ENCODE measurements at places on chromosomes 16 and 17.

- peak; percentile 7 for DNase-seq
Measured at GRCh38 chr17:74190154-74190553, 13.3 kb upstream of the RPL38 start.

DNA sequence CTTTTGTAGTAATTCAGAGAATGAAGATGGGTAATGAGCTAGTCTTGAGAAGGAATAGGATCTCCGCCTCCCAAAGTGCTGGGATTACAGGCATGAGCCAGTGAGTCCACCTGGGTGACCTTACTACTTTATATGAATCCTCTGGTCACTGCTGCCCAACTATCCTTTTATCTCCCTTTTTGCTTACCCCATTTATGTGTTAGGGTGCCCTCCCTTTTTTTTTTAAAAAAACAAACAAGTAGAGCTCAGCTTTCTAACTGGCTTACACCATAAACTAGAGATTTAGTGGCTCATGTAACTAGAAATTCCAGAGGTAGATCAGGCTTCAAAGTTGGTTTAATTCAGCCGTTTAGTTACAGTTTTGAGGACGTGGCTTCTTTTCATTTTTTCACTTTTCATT, 15.6 kb downstream of the USP10 start:
- no peak for DNase-seq

GRCh38 chr16:47058295-47059086, 85.0 kb upstream of the DNAJA2 start:
- DNase-seq: no peak

GRCh38 chr16:11913425-11914079, 2.2 kb downstream of the GSPT1 start:
- no peak for DNase-seq

GRCh38 chr17:48126532-48126850, 18.9 kb downstream of the SNX11 start:
- DNase-seq: no peak

DNA sequence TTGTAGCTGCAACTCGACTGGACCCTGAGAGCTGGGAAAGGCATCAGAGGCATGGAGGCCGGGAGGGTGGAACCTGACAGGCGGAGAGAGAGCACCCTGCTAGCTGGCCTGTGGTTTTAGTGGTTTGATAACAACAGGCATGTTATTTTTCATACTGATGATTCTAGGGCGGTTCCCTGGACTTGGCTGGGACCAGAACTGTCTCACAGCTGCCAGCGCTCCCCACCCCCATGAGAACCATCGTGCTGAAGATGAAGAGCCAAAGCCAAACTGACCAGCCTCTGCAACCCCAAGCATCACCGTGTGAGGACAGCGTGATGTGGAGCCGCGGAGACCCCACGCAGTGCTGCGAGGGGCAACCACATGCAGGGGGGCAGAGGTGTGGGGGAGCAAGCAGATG, 28.5 kb downstream of the MXRA7 start:
- no peak for DNase-seq

- no peak for DNase-seq
Measured at GRCh38 chr16:12511708-12512107, 292.0 kb downstream of the CPPED1 start.

DNA sequence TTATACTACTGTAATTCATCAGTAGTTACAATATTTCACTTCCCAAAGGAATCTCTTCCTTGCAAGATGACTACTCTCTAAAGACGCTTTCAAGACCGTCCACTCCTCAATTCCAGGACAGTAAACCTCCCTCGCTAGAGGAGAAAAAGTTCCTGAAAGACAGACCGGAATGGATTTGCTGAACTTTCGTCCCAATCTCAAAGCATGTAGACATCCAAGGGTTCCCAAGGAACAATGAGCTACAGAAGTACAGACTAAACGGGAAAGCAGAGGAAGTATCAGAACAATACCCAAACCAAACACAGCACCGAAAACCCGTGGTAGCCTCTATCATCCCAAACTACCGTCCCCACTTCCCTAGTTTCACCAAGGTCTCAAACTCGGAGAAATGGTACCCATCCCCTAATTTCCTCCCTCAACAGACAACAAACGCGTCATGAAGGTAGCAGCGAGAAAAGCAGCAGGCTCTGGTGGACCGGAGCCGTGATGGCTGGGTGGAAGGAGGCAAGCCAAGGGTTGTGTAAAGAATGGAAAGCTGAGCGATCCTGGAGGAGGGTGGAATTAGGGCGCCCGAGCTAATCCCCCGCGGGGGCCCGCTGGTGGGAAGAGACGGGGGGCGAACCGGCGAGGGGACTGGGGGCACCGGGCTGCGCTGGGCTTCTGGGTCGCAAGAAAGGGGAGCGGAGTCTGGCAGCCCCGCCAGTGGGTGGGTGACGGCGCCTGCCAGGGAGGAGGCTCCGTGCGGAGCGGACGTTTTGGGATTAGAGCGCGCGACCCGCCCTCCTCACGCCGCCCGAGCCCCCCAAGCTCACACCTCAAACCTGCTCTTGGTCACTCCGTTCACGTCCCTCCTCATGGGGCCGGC, 647 bp downstream of the FBXL20 start:
- no peak for DNase-seq

DNA sequence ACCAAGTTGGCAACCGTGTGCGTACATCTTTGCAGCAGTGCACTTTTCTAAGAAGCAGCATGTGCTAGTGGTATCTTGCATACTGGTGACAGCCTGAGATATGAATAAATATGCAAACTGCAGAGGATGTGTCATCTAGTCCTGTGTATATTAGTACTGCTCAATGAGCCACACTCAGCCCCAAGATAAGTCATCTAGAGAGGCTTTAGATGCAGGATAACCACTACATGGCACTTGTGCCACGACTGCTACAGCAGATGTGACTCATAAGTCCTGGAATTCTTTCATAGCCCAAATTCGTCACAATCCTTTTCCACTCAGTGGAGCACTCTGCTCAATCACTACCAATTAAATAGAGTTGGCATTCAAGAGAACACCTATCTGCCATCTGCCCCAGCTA, 171.5 kb downstream of the AXIN2 start:
- no peak for DNase-seq

DNA sequence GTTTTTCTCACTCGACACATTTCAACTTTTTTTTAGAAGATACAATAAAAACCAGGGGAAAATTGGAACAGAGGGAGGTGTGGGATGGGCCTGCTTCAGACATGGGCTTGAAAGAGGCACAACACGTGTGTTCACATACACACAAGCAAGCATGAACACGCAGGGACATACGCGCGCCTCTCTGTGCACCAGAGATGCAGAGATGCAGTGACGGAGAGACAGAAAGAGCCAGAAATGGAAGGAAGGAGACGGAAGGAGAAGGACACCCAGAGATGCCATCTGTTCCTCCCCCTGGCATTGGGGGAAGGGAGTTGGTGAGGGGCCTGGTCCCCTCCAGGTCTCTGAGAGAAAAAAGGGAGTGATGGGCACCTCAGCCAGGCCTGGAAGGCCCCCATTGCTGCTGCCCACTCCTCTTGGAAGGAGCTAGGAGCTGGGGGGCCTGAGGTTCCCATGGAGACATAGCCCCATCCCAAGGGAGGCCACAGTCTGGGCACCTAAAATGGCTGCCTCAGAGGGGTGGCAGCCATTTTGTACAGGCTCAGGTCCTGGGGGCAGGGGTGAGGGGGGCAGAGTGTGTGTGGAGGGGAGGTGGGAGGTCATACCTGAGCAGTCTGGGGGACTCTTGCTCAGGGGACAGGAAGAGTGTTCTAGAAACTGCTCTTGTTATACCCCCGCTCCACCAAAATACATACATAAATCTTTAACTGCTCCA, 3.8 kb upstream of the NEUROD2 start:
- no peak for DNase-seq

DNA sequence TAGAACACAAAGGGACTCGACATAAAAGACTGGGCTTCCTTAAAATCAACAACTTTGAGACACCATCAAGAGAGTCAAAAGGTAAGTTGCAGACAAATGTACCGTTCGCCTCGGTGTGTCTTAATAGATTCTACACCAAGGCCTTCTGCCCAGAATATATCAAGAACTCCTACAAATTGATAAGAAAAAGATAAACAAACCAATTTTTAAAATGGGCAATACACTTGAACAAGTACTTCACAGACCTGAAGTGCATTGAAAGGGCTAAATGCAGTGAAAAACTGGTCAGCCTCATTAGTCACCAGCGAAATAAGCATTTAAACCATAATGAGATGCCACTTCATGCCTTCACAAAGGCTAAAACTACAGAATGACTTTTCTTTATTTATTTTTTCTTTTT, 20.4 kb upstream of the BAHCC1 start:
- DNase-seq: no peak

DNA sequence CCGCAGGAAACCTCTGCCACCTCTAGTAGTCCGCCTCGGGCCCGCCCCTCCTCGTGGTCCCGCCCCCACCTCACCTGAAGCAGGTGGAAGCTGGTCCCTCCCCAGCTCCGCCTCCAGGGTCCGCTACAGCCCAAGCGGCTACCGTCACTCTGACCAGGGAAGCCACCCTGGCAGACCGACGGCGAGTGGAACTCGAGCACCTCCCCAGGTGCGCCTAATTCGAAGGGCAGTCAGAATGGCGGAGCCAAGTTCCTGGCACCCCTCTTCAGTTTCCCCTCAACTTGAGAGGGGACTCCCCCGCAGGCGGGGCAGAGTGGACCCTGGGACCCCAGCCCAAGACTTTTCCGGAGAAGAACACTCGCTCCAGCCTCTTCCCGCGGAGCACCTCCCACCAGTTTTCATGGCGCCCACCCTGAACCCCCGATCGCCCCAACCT, 507 bp downstream of the FHOD1 start:
- peak; percentile 36 for DNase-seq

GRCh38 chr17:41466988-41467387, at the start of gene KRT32:
Gene KRT32, minus strand, starts transcription at chr17:41467386. Its CDS starts 61 bp downstream, at chr17:41467325.
- DNase-seq: no peak

- DNase-seq: no peak
Measured at GRCh38 chr17:705863-706262, 8.8 kb downstream of the VPS53 start.

DNA sequence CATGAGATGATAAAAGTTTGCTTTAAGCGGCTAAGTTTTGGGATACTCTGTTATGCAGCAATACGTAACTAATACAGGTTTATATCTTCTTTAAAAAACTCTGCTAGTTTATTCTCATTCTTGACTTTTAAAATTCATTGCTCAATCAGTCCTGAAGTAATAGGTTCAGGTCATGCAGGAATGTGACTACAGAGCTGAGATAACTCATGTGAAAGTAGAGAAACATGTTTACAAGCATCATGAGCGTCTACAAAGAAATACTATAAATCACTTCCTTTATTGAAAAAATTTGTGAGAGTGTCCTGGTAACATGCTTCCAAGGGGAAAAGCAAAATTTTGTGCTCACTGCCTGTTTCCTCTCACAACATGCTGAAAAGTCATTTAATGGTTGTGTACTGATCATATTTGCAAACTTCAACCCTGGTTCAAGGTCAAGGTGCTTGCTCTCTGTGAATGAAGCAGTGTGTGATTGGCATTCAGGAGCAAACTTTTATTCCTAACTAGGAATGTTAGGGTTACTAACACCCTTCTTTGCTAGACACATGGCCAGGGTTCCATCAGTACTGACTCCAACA, 12.5 kb upstream of the TMIGD1 start:
- DNase-seq: no peak

- DNase-seq: no peak
Measured at GRCh38 chr16:55499951-55500529, 8.8 kb upstream of the LPCAT2 start.

DNA sequence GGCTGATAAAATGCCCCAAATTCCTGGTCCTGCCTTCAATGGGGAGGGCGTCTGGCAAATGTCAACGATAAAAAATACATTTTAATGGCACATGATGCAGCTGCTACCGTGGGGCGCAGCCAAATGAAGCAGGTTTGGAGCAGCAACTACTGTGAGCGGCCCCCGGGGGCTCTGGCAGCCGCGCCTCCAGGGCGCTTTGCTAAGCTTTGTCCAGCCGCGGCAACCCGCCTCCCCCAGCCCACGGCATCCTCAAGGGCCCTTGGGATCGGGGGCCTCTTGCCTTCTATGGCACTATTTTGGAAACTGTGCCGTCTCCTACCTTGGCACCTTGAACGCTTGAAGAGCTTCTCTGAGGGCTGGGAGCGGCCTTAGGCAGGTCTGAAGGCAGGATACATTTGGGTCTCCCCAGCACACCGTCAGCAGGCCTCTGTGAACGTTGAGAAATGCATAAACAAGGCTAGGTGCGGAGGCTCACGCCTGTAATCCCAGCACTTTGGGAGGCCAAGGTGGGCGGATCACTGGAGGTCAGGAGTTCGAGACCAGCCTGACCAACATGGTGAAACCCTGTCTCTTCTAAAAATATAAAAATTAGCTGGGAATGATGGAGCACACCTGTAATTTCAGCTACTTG, 25.1 kb downstream of the TBX4 start:
- DNase-seq: no peak

DNA sequence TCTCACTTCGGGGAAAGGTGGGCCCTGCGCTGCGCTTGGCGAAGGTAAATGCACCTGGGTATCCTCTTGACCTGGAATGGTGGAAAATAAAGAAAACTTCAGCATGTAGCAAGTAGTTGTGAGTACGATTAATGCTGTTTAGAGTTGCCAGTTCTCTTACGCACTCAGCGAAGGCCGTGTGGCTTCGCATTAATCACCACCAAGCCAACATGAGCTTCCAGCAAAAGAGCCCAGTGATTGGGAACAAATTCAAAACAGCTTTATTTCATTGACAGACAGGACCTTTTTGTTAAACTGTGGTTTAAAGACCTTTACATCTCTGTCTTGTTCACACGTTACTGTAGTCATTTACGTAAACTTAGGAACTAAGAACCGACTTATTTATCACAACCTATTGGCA, 531.4 kb downstream of the MAF start:
- DNase-seq: no peak
